ENCODE measurements at places on chromosomes 12 and 14. TPM values are rescaled to one million over a fixed set of nuclear protein-coding genes. Genes with fewer than 3 reads are reported as not detected.

The OXA1L gene
- total RNA-seq: 106 TPM

The HOXC12 gene
- total RNA-seq: not detected

The MAP3K9 gene
- 2.7 TPM for total RNA-seq

The PMCH gene
- not detected for total RNA-seq

The SMOC1 gene
- total RNA-seq: 0.12 TPM

The FBLN5 gene
- total RNA-seq: 14.2 TPM

The RIN3 gene
- 1.2 TPM for total RNA-seq

The MORN3 gene
- 0.23 TPM for total RNA-seq

The KLRC3 gene
- total RNA-seq: 0.37 TPM

The MIPOL1 gene
- not detected for total RNA-seq

The DAO gene
- total RNA-seq: not detected

The DTX1 gene
- total RNA-seq: 1.3 TPM

The GLT1D1 gene
- not detected for total RNA-seq

The PLA2G1B gene
- not detected for total RNA-seq

The FSCB gene
- total RNA-seq: 0.02 TPM

The FGF23 gene
- not detected for total RNA-seq

The ASB2 gene
- not detected for total RNA-seq

The RD3L gene
- total RNA-seq: not detected

The WSCD2 gene
- total RNA-seq: 3.2 TPM

The RNASE1 gene
- 2.1 TPM for total RNA-seq

The C14orf39 gene
- not detected for total RNA-seq

The CD163 gene
- not detected for total RNA-seq

The SMCO2 gene
- 0.33 TPM for total RNA-seq

The TAS2R13 gene
- 0.17 TPM for total RNA-seq

The KRT6A gene
- total RNA-seq: not detected

The HCAR1 gene
- total RNA-seq: not detected

The OTUB2 gene
- total RNA-seq: 2.5 TPM

The CTSG gene
- total RNA-seq: not detected

The BMP4 gene
- total RNA-seq: 1.0 TPM

The GXYLT1 gene
- 20.2 TPM for total RNA-seq

The CLEC2A gene
- not detected for total RNA-seq

The PRB2 gene
- not detected for total RNA-seq

The GALNT6 gene
- total RNA-seq: not detected

The C12orf56 gene
- not detected for total RNA-seq

The LMO3 gene
- 2.9 TPM for total RNA-seq

The STYK1 gene
- 3.3 TPM for total RNA-seq
